ENCODE measurements at places on chromosomes 3 and 15.
A peak's percentile ranks its signal among the peaks of the same experiment; 100 is the strongest.

- no peak for DNase-seq
Measured at GRCh38 chr3:20147361-20147760, 38.6 kb downstream of the SGO1 start.

GRCh38 chr15:100901296-100901695 is 17.9 kb upstream of the LRRK1 start:
- DNase-seq: no peak

GRCh38 chr3:30248423-30248822 is 358.0 kb upstream of the TGFBR2 start:
- no peak for DNase-seq

DNA sequence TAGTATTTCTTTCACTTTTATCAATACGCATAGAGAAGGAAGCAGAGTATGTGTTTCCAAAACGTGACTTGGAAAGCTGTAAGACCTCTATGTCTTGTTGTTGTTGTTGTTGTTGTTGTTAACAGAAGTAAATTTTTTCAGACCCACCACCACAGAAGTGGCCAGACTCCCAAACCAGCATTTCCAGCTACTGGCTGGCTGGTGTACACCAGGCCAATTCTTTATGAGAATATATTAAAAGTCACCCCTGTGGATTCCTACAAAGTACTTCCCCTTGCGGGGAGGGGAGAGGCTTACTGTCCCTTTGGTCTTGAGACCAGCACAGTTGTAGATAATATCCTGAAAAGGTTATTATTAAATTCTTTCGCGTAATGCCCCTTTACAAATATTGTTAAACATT is 1.6 kb upstream of the FOXP1 start:
- DNase-seq: no peak

GRCh38 chr3:141379250-141379966 is 11.1 kb downstream of the ZBTB38 start:
- DNase-seq: no peak

DNA sequence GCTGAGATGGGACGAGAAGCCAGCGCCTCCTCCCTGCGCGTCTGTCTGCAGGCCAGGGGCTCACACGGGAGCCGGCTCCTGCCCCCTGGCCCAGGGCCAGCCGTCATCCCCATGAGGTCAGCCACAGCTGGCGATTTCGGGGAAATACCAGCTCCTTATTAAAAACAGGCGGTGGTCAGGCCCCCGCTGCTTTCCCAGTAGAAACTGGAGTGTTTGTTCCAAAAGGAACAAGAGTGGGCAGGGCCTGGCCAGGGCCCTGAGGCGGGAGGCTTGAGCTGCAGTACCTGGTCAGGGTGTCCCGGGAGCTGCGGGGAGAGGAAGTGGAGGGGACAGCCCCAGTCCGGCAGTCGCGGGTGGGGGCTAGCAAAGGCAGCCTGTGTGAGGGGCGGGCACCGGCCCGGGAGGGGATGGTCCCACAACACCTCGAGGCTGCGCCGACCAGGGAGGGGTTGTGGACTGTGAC is 17.8 kb downstream of the MYL3 start:
- peak; percentile 59 for DNase-seq

DNA sequence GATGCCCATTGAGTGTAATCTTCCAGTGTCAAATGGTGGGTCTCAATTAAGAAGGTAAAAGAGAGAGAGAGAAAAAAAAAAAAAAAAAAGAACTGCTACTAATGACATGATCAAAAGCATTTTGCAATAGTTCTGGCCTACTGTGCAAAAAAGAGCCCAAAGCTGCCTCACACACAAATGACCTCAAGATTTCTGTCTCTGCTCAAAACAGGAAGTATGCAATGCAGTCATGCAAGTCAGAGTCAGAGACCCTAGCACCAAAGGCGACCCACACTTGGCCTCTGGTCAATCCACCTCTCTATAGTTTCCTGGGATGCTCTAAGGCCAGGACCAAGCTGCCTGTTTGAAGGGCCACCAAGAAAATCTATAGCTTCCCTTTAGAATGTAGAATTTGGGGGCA is 323.5 kb downstream of the VPS13C start:
- DNase-seq: no peak

DNA sequence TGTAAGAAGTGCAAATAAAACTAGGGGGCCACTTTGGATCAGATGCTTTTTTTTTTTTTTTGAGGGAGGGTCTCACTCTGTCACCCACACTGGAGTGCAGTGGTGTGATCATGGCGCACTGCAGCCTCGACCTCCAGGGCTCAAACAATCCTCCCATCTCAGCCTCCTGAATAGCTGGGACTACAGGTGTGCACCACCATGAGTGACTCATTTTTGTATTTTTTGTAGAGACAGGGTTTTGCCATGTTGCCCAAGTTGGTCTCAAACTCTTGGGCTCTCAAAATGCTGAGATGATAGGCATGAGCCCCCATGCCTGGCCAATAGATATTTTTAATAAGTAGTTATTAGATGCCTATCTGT is 20.8 kb downstream of the CCR1 start:
- DNase-seq: no peak

DNA sequence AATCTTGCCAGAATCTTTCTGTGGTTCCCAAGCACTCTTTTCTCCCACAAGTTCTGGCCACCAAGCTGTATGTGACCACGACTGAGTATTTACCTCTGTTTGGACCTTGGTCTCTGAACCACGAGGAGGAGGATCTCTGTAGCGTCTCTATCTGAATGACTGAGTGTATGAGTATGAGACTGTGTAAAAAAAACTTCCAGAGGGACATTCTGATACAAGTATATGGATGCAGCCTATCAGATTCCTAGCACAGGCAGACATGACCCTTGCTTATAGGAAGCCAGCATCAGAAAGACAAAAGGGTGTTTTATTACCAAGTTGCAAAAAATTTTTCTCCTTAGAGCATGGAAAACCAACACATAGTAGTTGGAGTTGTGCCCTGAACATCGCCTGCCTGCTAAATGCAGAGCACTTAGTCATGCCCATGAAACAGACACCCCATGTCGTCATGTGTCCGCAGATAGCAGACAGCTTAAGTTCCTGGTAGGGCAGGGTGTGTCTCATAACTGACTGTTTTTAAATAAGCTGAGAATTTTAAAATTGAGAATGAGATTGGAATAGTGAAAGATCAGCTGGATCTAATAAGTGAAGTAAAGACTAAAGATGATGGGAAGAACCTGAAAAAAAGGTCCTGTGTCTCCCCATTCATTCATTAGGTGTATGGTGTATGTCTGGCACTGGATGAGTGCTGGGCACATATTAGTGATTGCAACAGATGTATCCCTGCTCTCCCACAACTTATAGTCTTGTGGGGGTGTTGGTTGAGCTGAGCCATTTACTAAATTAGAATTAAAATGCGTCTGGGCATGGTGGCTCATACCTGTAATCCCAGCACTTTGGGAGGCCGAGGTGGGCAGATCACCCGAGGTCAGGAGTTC is 30.9 kb downstream of the DAG1 start:
- no peak for DNase-seq

DNA sequence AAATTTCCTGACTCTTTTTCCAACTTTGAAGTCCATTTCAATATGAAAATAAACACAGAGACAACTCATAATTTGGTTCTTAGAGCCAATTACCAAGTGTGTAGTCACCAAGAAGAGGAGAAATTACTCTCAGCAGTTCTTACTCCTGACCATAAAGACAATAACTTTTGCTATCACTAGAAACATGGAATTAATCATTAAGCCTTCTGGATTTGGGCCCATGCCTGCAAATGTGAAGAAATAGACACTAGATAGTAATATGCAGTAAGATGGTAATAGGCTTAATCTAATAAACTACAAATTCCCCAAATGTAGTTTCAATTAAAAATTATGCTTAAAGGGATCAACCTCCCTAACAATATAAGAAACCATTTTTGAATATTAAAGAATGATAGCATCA is 185.1 kb upstream of the AGTR1 start:
- DNase-seq: no peak

DNA sequence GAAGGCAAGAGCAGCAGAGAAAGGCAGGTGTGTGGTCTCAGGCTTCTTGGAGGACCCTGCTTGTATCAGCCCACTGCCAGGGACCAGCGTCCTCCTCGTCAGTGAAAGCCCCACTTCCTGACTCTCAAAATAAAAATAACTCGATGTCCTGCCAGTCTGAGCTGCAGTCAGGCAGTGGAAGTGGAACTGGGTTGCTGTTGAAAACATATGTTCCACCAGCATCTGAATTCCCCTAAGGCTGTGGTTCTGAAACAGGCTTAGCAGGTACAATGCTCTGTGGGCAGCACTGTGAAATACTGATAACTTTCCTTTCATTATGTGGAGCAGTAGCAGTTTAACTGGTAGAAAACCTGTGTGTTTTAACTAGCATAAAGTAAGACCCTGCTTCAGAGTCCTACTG is 121.6 kb upstream of the EIF1B start:
- DNase-seq: no peak

DNA sequence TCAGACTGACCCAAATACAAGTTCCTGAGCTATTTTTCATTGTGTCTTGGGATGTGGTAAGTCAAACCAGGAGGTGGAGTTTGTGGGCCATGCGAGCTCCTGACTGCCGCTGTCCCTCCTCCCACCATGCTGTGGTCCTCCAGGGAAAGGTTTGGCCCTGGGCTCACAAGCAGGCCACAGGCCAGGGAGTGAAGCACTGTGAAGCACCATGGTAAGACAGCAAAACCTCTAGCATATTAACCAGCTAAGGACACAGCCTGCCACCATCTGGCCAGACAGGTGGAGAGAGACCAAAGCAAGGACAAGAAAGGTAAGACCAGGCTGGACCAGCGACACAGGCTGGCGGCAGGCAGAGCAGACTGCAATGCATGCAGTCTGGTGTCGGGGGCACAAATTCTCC is 15.3 kb downstream of the RAB43 start:
- no peak for DNase-seq

- DNase-seq: no peak
Measured at GRCh38 chr3:123289391-123290106, 87.8 kb downstream of the SEC22A start.

Data from NCI-H2029 (cell line).